ENCODE measurements at places on chromosomes 1 and 21.

DNA sequence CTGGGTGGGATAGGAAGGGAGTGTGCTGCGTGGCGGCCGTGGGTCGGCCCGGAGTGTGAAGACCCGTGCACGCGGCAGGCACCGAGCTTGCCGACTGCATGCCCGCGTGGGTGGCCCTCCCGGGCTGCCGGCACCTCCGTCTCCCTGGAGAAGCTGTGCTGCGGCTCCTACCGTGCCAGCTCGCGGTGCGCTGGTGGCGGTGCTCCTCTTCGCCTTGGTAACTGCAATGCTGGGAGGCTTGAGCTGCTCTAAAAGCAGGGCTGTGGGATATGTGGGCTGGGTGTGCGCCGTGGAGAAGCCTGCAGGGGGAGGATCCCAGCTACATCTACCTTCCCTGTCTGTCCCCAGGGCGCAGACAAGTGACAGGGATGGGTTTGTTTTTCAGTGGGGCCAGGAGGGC, 2.4 kb downstream of the GABRD start:
- DNase-seq = no peak

DNA sequence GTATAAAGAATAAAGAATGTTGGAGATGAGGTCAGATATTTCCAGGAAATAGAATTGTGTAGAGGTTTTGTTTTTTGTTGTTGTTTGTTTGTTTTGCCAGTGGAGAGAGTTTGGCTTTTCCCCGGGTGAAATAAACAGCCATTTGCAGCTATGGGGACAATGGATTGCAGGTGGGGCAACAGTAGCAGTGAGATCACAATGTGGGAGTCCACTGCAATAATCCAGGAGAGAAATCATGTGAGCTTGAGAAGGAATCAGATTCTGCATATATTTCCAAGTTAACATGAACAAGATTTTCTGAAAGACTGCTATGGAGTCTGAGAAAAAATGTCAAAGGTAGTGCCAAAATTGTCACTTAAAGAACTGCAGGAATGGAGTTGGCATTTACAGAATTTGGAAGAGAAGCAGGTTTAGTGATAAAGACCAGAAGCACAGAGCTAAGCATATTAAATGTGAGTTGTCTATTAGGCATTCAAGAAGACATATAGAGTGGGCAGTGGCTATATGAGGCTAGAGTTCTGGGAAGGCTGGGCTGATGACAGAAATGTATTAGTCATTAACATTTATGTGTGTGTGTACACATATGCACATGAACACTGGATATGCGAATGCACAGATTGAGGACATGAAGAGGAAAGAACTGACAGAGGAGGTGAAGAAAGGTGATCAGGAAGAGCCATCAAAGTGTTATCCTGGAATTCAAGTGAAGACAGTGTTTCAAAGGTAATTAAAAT, 729.6 kb upstream of the PTBP2 start:
- no peak for DNase-seq

- DNase-seq = no peak
These were observed 40.9 kb downstream of the MTARC1 start for GRCh38 chr1:220827445-220828178.

- DNase-seq = no peak
These were observed 1.2 kb upstream of the TFF1 start for GRCh38 chr21:42367367-42368165.

DNA sequence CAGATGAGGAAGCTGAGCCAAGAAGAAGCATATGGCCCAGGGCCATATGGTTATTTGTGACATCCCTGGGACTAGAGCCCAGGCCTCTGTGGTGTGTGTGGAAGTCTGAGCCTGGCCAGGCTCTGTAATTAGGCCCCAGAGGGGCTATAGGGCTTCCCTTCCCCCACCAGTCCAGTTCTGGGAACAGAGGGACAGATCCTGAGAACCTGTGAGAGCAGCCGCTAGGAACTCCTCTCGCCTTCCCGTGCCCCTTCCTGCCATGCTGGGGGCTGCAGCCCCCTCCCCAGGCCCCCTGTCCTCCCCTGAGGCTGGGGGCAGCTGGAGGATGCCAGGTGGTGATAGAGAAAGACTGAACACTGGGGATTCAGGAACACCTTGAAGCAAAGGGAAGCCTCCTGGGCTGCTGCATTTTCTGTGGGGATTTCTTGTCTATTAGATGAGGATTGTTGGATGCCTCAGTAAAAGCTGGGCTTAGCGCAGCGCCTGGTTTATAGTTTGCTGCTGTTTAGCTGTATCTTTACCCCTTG, 33.3 kb downstream of the COQ8A start:
- no peak for DNase-seq

DNA sequence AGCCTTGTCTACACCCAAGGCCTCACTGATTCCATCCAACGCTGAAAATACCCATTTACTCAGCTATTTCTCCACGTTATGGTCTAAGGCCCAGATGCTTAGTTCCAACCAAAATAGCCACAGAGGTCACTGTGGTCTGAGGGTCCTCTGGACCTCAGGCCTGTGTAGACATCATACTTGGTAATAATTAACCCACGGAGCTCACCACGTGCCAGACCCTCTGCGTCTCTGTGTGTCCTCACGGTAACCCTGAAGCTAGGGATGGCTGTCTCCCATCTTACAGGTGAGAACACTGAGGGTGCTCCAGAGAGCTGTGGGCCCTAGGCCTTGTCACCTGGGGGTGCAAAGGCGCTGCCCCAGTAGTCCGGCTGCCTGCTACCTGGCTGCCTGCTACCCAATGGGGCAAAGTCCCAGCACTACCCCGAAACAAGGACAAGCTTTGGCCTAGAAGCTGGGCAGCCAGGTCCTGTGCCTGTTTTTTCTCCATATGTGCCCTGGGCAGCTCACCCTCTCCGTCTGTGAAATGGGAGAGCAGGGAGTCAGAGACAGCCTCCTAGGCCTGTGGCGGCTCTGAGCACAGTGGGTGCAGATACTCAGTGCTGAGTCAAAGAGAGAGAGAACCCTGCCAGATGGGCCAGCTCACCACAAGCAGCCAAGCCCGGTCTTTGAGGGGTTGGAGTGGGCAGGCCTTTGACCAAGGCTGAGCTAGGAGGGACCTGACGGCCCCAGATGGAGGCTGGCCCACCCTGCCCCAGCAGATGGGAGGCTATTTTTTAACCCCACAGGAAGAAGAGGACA, 17.0 kb upstream of the RUNX3 start:
- DNase-seq = no peak

DNA sequence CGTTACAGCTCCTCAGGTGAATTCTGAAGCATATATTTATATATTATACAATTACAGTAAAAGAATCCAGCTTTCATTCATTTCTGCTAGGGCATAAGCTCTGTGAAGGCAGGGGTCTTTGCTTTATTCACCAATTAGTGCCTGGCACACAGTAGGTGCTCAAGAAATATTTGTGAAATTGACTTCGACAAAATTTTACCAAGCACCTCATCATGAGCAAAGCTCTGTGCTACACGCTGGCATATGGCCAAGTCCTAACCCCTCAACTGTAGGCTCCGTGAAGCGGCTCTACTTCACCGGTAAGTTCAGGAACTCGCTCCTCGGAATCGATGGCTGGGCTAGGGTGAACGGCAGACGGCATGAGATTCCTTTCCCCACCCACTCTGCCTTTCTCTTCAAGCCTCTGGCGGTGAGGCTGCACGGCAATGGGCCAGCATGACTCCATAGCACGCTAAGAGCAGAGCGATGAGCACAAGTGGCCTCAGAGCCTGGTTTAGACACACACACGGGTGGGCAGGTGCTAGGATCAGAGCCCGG, 8.7 kb downstream of the C1orf174 start:
- no peak for DNase-seq

DNA sequence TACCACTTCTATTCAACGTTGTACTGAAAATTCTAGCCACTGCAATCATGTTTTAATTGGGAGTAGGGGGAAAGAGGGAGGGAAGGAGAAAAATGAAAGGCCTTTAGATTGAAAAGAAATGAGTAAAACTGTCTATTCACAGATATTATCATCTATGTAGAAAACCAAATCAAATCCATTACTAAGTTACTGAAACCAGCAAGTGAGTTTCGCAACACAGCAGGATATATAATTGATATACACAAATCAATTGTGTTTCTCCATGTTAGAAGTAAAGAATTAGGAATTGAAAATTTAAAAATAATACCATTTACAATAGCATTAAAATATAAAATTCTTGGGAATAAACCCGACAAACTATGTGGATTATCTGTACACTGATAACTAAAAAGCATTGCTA, 19.2 kb downstream of the SFT2D2 start:
- no peak for DNase-seq

- no peak for DNase-seq
These were observed 42.6 kb upstream of the A3GALT2 start for GRCh38 chr1:33363470-33363861.

GRCh38 chr21:36728371-36729111, 29.6 kb downstream of the SIM2 start:
- DNase-seq = no peak

DNA sequence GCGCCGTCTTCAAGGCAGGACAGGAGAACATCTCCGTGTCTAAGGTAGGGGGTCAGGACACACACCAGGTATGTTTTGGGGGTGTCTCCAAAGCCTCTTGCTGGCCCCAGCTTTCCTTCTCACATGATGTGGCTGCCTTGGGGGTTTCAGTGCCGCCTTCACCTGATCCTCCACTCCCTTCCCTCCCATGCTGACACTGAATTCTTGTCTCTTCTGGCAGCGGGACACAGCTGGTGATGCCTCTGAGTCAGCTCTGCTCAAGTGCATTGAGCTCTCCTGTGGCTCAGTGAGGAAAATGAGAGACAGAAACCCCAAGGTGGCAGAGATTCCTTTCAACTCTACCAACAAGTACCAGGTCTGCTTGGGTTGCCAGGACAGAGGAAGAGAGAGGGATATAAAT, 13.5 kb downstream of the ATP1A2 start:
- no peak for DNase-seq

DNA sequence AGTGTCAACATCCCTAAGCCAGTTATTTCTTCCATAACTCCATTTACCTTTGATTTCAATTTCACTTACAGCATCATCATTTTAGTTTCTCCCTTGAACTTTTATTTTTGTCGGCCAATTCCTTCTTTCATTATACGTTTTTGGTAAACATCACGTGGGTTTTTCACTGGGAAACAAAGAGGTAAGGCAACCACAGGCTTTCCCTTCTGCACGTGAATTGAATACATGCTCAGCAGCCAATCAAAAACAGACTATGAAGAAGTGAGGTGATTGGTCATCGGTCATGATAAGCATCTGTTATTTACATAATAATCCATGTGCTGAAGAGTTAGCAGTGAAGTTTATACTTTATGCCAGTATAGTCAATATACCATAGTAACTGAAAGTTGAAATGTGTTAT, 98.7 kb downstream of the NCAM2 start:
- DNase-seq = no peak

DNA sequence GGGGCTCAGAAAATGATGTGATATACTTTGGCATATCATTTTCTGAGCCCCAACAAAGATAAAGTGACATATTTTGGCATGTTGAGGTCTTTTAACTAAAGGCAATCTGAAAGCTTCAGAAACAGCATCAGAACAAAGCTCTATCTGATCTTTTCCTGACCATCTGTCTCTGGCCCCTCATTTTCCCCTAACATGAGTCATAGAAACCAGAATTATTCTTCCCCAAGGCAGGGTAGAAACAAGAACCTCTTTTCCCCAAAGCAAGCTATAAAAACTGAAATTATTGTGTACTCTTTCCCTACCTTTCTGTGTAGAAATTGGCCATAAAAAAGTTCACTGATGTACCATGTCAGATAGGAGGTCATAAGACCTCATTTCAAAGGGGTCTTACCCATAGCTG, 48.7 kb upstream of the PLA2G4A start:
- no peak for DNase-seq

- no peak for DNase-seq
These were observed 55.9 kb downstream of the ITPKB start for GRCh38 chr1:226682871-226683814.

DNA sequence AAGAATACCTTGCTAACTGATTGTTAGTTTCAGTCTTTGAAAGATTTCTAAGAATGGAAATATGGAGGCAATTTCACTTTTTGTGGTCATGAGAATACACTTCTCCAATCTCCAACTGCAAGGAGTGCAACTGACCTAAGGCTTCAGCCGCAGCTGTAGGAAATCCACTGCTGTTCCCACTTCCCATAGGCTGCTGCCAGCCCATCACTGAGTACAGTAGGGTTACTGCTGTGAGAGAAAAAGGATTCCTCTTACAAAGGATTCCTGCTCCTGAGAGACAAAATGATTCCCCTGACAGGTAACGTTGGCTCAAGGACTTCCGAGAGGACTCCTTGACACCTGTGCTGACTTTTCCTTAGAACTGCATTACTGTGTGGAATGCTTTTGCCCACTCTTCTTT, 87.4 kb downstream of the ADGRL4 start:
- DNase-seq = no peak

- no peak for DNase-seq
These were observed 2.9 kb downstream of the ARF1 start for GRCh38 chr1:228085287-228085951.

DNA sequence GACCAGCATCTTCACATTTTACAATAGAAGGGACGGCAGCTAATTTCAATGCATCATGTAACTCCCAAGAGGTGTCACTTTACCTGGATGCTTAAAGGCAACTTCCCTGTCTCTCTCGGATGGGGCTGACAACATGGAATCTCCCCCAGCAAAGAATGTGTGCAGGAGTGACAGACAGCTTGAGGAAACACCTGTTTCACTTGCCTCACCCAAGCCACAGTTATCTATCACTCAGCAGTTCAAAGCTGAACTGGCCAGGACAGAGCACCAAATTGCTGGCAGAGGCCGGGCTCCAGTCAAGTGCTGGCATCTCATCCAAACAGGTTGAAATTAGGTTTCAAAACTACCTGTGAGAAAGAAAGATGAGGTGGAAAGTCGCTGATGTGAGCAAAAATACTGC, 538.0 kb upstream of the PLXNA2 start:
- no peak for DNase-seq

DNA sequence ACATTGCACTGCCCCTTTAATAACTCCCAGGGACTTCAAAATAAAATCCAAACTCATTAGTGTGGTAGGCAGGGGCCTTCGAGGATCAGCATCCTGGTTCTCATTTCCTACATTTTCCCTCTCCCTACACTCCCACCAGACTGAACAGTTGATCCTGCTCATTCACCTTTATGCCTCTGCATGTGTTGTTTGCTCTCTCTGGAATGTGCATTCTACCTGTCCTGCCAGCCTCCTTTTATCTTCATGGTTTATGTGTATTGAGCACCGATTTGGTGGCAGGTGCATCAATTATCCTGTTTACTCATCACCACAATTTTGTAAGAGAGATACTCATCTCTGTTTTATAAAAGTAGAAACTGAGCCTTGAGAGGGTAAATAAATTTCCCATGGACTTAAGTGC, 125.0 kb downstream of the ADSS2 start:
- peak; percentile 25 for DNase-seq

DNA sequence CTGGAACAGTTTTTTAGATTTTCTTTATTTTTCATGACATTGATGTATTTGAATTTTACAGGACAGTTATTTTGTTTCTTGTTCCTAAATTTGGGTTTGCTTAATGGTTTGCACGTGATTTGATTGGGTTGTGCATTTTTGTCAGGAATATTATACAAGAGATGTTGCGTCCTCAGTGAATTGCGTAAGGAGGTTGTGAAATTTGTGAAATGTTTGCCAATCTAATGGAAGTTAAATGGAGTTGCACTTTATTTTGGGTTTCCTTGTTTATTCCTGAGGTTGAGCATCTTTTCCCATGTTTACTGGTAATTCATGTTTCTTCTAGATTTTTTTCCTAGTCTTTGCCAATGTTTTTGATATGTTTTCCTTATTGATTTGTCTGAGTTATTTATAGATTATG, 19.9 kb downstream of the ZNF648 start:
- DNase-seq = no peak
